CD8-positive, alpha-beta memory T cell (primary cell): ENCODE measurements at places on chromosomes 4 and X. TPM values are rescaled to one million over a fixed set of nuclear protein-coding genes. Genes with fewer than 3 reads are reported as not detected.

The ATP1B4 gene
- total RNA-seq, result not detected

The COX7B2 gene
- total RNA-seq, result not detected

The ARHGEF6 gene
- total RNA-seq, result 25.6 TPM

The APLN gene
- total RNA-seq, result 0.11 TPM

The FAM9B gene
- not detected for total RNA-seq

The GPAT3 gene
- 5.4 TPM for total RNA-seq

The RHOXF2 gene
- not detected for total RNA-seq

The ENPP6 gene
- 0.04 TPM for total RNA-seq

The IL9R gene
- 3.9 TPM for total RNA-seq

The TBX22 gene
- not detected for total RNA-seq

The TMPRSS11D gene
- not detected for total RNA-seq
